NCI-H524 treated with DMSO at 0.1 percent for 48 hours (cell line): ENCODE measurements at places on chromosomes 6 and 20.
A peak's percentile ranks its signal among the peaks of the same experiment; 100 is the strongest.

GRCh38 chr6:53703047-53703446 is 37.5 kb upstream of the KLHL31 start:
- DNase-seq = no peak

- DNase-seq = no peak
Measured at GRCh38 chr6:108846101-108846500, 2.1 kb upstream of the ARMC2 start.

DNA sequence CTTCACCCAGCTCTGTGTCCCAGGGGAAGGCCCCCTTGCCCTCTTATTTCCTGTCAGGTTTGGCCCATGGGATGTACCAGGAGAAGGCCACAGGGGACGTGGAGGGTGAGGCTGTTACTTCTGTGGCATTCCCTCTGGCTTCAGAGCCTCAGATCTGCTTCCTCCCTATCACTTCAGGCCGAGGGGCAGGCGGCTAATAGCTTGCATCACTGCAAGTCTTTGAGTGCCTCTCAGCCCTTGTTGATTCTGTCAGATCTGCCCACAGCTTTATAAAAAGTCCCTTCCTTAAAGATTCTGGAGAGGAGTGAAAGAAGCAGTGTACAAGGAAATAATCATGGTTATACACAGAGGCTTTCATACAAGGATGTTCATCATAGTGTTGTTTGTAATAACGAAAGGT is 86.9 kb downstream of the LRFN2 start:
- no peak for DNase-seq

- no peak for DNase-seq
Measured at GRCh38 chr6:84350397-84350796, 123.0 kb upstream of the CEP162 start.

DNA sequence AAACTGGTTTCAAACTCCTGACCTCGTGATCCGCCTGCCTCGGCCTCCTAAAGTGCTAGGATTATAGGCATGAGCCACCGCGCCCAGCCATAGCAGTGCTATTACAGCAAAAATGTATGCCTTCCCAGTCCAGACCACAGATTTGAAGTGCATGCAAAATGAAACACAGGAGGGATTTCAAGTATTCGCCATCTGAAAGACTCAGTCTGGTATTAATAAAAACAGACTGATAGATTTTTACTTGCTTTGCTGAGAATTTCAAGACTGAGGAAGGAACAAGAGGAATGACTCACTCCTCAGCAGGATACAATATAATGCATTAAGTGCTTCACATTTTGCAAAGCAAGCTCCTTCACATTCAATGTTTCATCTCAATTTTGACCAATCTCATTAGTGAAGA is 134.9 kb downstream of the TMEM200A start:
- no peak for DNase-seq

DNA sequence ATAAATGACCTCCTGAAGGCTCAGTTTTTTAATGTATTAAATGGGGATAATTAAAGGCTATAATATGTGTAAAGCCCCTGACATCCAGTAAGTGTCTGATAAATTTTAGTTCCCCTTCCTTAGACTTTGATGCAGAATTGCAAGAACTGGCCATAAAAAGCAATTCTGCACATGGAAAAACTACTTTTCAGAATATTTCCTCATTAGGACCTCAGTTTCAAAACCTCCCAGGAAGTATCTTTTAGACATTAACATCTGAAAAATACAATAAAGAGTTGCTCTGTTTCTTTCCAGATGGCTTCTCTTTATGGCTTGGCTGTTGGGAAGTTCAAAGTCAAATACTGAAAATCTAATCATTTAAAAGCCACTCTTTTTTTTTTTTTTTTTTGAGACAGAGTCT is 106.3 kb upstream of the ZNF217 start:
- no peak for DNase-seq

DNA sequence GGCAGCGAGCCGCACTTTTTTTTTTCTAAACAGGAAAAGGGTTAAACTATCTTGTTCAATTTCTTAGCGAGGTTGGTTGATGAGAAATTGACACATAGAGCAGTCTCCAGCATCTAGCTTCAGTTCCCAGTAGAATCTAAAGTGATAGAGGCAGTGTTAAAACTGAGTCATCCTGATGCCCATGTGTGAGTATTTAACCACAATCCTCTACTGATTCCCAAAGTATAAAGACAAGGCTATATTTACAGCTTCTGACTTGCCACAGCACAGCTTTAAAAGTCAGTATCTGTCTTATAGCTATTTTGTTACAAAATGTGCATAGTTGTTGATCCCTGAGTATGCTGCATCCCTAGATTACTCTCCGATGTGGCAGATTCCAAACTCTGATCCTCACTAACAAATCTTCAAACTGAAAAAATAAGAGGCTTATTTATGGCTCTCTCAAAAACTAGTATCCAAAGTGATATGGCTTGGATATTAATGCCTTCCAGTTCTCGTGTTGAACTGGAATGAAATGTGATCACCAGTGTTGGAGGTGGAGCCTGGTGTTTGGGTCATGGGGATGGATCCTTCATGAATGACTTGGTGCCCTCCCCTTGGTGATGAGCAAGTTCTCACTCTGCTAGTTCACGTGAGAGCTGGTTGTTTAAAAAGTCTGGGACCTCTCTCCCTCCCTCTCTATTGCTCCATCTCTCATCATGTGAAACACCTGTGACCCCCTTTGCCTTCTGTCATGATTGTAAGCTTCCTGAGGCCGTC is 13.1 kb upstream of the POPDC3 start:
- DNase-seq = no peak

GRCh38 chr20:48143435-48144081 is 358.3 kb upstream of the SULF2 start:
- peak; percentile 87 for DNase-seq

GRCh38 chr20:5197270-5197827 is 70.5 kb downstream of the CDS2 start:
- DNase-seq = no peak

DNA sequence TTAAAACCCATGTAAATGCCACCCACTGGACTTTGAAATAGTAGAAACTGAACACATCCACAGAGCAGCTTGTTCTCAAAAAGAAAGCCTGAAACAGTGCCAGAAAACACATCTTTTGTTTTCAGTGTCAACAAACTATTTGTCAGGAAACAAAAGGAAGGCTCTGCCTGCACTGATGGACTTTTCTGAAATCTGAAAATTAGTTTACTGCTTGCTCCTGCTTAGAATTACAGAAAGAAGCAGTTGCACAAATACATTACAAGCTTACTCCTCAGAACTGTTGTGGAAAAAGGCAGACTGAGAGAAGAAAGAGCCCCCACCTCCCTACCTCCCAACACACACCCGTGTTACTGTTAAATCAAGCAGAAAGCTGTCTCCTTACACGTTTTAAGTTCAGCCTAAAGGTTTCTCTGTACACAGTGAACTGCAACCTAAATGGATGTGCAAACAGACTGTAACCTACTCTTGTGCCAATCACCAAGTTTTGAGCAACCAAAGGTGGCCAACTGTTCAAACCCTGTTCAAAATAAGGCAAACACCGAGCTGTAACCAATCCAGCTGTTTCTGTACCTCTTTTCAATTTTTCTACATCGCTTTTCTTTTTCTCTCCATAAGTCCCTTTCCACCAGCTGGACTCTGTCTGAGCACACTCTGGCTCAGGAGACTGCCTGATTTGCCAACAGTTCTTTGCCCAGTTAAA is 43.7 kb downstream of the FRK start:
- no peak for DNase-seq

DNA sequence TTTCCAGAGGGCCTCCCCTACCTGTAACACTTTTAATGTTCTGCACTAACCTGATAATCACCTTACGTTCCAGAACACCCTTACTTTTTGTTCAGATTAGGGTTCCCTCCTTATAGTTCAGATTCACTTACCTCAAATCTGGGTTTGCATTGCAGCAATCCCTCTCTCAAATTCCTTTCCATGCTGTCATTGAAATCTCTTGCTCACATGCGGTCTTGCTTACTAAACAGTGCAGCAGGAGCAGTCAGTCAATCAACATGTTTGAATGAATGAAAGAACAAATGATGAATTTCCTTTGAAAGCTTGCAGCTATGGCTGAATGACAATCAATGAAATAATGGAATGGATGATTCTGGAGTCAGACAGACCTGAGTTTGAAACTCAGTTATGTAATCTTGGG is 200.1 kb downstream of the HIVEP2 start:
- no peak for DNase-seq

- DNase-seq = peak; percentile 15
Measured at GRCh38 chr6:4466769-4467480, 309.3 kb upstream of the CDYL start.

GRCh38 chr6:46376562-46377061 is 114.6 kb downstream of the RCAN2 start:
- DNase-seq = no peak

- no peak for DNase-seq
Measured at GRCh38 chr6:141048451-141048850, 1084.3 kb upstream of the GJE1 start.

- DNase-seq = peak; percentile 49
Measured at GRCh38 chr6:69835414-69836179, 30.8 kb upstream of the COL19A1 start.

DNA sequence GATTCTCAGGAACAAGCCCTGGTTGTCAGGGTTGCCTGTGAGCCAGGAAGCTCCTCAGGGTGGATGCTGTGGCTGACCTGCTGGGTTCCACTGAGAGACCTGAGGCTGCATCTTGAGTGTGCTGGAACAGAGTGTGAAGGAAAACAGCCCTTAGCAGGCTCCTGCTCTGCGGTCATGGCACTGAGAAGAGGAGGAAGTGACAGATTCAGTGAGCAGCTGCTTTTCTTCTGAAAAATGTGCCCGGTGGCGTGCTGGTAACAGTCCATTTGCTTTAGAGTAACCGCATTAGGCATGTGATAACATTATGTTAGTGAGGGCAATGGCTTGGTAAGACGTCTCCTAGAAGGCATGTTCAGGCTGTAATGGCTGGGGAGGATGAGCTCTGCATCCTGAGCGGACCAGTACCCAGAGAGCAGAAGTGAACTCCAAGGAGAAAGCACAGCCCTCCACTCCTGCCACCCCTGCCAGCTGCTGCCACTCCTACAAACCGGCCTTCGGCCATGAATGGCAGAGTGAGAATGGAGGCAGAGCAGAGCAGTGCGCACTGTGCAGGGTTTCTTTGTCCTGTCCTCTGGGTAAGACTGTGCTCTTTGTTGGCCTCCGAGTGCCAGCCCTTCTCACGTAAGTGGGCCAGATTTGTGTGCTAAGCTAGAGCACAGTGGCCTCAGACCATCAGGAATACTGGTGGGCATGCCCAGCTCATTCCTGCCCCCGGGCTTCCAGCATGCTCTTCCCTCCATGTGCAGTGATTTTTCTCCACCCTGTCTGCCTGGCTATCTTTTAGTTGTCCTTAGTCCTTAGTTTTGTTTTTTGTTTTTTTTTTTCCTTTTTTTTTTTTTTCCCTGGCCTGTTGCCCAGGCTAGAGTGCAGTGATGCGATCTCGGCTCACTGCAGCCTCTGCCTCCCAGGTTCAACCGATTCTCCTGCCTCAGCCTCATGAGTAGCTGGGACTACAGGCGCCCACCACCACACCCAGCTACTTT is 98.1 kb upstream of the VSTM2L start:
- no peak for DNase-seq

- DNase-seq = no peak
Measured at GRCh38 chr6:141744194-141744925, 388.4 kb upstream of the GJE1 start.
